ENCODE measurements at places on chromosomes 16 and 17. TPM values are rescaled to one million over a fixed set of nuclear protein-coding genes. Genes with fewer than 3 reads are reported as not detected.

SRL gene
- 10.1 TPM for total RNA-seq

COPZ2 gene
- 34.4 TPM for total RNA-seq

ITGB4 gene
- 51.8 TPM for total RNA-seq

SPATA22 gene
- not detected for total RNA-seq

- H3K36me3 ChIP-seq, result no peaks in the 10 kb centered on the region
- H3K4me1 ChIP-seq, result no peaks in the 10 kb centered on the region
- no peak for DNase-seq
- no peak overlapping the region for H3K27ac ChIP-seq
- peaks cover 5% of the 10 kb centered on the region for H3K27me3 ChIP-seq
- H3K4me3 ChIP-seq, result no peak overlapping the region
Measured at GRCh38 chr17:77058016-77058415, 82.8 kb upstream of the SEC14L1 start.

NTN3 gene
- 1.3 TPM for total RNA-seq

DNA sequence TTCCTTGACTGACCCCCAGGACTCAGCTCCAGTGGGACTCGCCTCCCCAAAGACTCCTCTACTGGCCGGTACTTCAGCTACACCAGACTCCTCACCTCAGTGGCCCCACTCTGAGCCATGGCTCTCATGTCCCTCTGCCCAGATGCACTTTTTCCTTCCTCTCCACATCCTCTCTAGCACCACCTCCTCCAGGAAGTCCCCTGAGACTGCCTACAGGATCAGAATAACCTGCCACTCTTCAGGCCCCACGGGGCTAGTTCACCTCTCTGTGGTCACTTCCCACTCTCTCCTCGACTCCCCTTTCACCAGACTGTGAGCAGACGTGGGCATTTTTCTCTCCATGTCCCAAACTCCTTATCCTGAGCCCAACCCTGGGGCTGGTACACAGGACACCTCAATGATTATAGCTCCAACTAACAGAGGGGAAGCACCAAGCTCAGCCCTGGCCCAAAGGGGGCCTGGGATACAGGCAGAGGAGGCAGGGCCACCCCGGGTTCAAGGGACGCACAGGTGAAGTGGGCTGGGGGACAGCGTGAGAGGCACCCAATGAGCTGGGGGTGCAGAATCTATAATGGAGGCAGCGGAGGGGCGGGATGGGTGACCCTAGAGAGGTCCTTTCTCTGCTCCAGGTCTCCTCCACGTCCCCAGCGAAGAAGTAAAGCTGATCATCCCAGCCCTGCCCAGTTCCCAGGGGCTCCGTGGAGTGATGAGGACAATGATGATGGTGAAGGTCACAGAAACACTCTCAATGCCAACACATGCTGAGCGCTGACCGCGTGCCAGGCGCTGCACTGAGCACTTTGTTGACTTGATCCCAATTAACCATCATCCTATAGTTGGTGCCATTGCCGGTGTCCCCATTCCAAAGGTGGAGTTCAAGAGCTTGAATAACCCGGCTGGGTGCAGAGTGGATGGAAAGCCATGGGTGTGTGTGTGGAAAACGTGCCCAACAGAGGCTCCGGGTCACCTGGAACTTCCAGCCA, 3.9 kb downstream of the TRPV3 start:
- no peak overlapping the region for H3K27ac ChIP-seq
- no peak for DNase-seq
- no peak overlapping the region for H3K4me3 ChIP-seq
- H3K27me3 ChIP-seq, result no peaks in the 10 kb centered on the region
- H3K4me1 ChIP-seq, result no peaks in the 10 kb centered on the region
- no peaks in the 10 kb centered on the region for H3K36me3 ChIP-seq

PRR15L gene
- not detected for total RNA-seq

- H3K27ac ChIP-seq, result no peak overlapping the region
- DNase-seq, result no peak
- H3K4me3 ChIP-seq, result no peak overlapping the region
- H3K36me3 ChIP-seq, result no peaks in the 10 kb centered on the region
- no peaks in the 10 kb centered on the region for H3K4me1 ChIP-seq
Measured at GRCh38 chr17:29855686-29856085, 74.3 kb downstream of the SSH2 start.

DNA sequence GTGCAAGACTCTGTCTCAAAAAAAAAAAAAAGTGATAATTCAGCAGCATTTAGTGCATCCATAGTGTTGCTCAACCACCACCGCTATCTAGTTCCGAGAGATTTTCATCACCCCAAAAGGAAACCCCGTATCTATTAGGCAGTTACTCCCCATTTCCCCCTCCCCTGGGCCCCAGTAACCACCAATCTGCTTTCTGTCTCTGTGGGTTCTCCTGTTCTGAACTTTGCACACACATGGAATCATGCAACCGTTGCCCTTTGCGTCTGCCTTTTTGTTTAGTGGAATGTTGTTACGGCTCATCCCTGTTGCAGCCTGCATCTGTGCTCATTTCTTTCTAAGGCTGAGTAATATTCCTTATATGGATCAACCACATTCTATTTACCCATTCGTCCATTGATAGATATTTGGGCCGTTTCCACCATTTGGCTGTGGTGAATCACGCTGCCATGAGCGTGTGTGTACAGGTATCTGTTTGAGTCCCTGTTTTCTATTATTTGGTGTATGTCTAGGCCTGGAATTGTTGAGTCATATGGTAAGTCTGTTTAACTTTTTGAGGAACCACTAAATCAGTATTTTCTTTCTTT, 8.7 kb upstream of the SYNGR2 start:
- no peak for DNase-seq
- no peak overlapping the region for H3K27ac ChIP-seq
- no peaks in the 10 kb centered on the region for H3K4me1 ChIP-seq
- H3K36me3 ChIP-seq, result no peaks in the 10 kb centered on the region
- no peak overlapping the region for H3K4me3 ChIP-seq

DNA sequence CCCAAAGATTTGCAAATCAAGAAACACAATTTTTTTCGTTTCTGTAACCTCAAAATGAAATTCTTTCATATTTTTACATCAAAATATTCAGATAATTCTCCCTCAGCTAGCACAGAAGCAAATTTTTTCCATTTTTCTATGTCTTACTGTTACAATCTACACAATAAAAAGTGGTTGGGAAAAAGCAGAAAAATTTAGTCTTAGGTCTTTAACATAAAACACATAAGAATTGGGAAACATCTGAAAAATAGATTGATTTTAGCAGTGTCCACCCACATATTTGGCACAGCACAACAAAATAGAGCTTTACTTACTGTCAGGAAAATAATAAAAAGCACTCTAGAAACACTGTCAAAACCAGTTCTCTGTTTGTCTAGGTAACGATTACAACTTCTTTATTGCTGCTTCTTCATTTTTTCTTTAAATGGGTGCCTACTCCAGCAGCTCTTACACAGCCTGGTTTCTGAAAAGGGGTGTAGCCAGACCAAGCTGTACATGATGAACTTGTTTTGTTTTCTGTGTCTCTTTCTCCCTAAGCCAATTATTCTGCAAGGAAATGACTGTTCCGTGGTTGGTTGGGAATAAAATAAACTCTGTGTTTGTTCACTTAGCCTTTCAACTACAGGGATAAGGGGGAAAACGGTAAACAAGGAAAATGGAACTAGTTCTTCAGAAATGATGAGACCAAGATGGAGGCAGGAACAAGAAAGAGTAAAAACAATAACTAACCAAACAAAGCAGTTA, at the start of gene ABCA6:
ABCA6 (minus strand) TSS at position 465 of the 744 bp plus-strand sequence. CDS start 1,192 bp downstream, outside the sequence.
- peak within 1 kb of the TSS; percentile 8 for H3K4me3 ChIP-seq
- H3K4me1 ChIP-seq, result no peaks in the 10 kb centered on the region
- H3K36me3 ChIP-seq, result no peaks in the 10 kb centered on the region
- H3K27me3 ChIP-seq, result no peaks in the 10 kb centered on the region
- peak within 1 kb of the TSS; percentile 71 for H3K27ac ChIP-seq

DNA sequence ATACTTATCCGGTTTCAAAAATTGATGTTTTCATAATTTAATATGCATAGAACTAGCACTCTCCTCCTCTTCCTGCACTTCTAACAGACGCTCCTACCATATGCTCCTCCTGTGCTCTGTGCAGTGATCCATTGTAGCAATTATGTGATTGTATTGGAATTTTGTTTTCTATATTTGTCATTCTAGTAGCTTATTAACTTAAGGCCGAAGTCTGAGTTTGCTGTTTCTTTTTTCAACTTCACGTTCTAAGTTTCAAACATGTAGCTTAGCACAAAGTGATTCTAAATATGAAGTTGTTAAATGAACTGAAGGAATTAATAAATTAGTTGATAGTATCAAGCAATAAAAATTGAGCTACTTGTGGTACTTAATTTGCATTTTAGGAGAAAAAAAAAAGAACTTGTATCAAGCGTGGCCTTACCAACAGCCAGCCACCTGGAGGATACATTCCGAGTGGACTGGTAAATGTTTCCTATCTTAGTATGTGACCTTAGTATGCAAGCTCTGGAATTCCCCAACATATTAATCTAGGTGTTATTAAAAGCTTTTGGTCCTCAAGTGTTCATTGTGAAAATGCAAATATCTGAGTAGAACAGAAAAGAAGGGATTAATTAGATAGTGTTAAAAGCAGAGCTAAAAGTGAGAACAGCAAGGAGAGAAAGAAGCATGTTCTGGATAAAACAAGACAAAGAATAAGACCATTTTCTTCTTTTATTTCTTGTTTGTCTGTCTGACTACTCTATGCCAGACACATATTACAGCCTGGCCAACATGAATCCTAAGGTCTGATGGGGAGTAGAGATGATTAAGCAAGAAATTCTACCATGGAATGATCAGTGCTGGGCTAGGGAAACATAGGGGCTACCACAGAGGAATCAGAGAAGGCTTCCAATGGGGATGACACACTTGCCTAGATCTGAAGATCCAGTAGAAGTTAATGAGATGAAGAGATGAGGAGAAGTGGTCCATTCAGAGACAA, 290.4 kb upstream of the MON1B start:
- no peaks in the 10 kb centered on the region for H3K4me1 ChIP-seq
- no peak overlapping the region for H3K27ac ChIP-seq
- DNase-seq, result no peak
- no peaks in the 10 kb centered on the region for H3K27me3 ChIP-seq

DNA sequence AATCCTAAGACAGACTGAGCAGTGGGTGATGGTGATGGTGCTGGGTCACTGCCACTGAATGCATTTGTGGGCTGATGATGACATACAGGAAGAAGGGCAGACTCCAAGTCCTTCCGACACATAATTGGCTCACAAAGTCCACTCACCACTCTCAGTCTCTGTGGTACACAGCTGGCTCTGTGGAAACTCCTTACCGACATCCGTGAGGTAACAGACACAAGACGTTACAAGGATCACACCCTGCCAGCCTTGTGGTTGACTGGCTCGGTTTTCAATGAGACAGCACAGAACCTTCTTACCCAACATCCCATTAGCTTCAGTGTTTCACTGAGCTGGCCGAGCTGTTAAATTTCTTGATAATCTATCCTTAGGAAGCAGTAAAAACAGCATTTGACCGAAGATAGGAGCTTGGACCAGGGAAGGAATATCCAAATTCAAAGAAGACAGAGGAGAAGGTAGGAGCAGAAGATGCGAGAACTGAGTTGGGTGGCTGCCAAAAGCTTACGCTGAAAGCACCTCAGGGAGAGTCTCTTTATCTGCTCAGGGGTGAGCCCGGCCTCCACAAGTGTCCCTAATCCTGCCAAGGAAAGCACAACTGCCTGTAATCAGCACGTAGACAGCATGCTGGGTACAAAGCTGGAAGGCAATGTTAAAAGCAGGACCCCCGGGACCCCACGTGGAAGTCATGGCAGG, 5.5 kb upstream of the MXRA7 start:
- DNase-seq, result peak; percentile 15
- peak overlapping the region; percentile 17 for H3K27ac ChIP-seq
- no peaks in the 10 kb centered on the region for H3K36me3 ChIP-seq

GRCh38 chr17:73814075-73814474, 169.8 kb upstream of the SDK2 start:
- no peak for DNase-seq
- H3K27ac ChIP-seq, result no peak overlapping the region
- H3K36me3 ChIP-seq, result no peaks in the 10 kb centered on the region
- H3K27me3 ChIP-seq, result no peaks in the 10 kb centered on the region

SKAP1 gene
- not detected for total RNA-seq

DNA sequence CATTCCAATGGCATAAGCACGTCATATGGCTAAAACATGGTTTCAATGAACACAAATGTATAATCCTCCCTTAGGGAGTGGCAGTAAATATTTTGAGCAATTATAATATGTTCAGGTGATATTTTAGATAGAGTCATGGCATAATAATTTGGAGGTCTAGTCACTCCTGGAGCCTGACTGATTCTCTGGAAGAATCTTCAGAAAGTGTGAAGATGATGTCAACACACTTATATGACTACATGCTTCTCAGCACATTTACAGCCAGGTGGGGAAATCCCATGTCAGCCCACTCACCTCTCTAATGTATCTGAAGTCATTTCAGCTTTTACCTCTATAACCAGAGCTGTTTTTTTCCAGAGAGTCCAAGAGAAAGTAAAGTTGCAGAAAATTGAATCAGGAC, 474.8 kb downstream of the SHISA9 start:
- H3K27me3 ChIP-seq, result no peaks in the 10 kb centered on the region
- no peak overlapping the region for H3K4me3 ChIP-seq
- H3K4me1 ChIP-seq, result no peaks in the 10 kb centered on the region
- no peak overlapping the region for H3K27ac ChIP-seq
- no peaks in the 10 kb centered on the region for H3K36me3 ChIP-seq

CHP2 gene
- total RNA-seq, result not detected

PRSS8 gene
- not detected for total RNA-seq

DNA sequence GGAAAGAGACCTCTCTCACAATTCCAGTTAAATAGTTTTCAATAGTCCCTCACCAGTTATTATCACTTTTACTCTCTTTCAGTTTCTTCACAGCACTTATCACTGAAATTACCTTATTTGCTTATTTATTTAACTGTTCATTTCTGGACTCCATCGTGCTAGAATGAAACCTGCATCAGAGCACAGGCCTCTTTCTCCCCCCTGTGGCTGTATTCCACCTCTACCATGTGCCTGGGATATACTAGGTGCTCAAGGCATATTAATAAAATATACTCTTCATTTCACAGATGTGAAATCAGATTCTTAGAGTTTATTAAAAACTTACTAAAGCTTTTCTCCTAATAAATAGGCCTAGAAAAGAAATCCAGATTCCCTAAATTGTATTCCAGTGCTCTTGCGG, 308.9 kb upstream of the MON1B start:
- no peaks in the 10 kb centered on the region for H3K27me3 ChIP-seq
- DNase-seq, result no peak
- no peak overlapping the region for H3K27ac ChIP-seq
- no peak overlapping the region for H3K4me3 ChIP-seq
- no peaks in the 10 kb centered on the region for H3K4me1 ChIP-seq
- no peaks in the 10 kb centered on the region for H3K36me3 ChIP-seq

- DNase-seq, result no peak
- H3K36me3 ChIP-seq, result no peaks in the 10 kb centered on the region
- no peaks in the 10 kb centered on the region for H3K27me3 ChIP-seq
- no peaks in the 10 kb centered on the region for H3K4me1 ChIP-seq
- no peak overlapping the region for H3K4me3 ChIP-seq
- H3K27ac ChIP-seq, result no peak overlapping the region
Measured at GRCh38 chr17:38324141-38324697, 19.5 kb downstream of the GPR179 start.

- H3K4me3 ChIP-seq, result no peak overlapping the region
- no peak for DNase-seq
- no peaks in the 10 kb centered on the region for H3K36me3 ChIP-seq
- no peaks in the 10 kb centered on the region for H3K4me1 ChIP-seq
Measured at GRCh38 chr17:32882734-32883133, 5.8 kb upstream of the MYO1D start.

- H3K4me3 ChIP-seq, result no peak overlapping the region
- no peak for DNase-seq
- H3K27ac ChIP-seq, result no peak overlapping the region
- H3K36me3 ChIP-seq, result no peaks in the 10 kb centered on the region
Measured at GRCh38 chr17:36989173-36989572, 40.4 kb downstream of the AATF start.

- H3K27ac ChIP-seq, result no peak overlapping the region
- no peaks in the 10 kb centered on the region for H3K4me1 ChIP-seq
- no peaks in the 10 kb centered on the region for H3K36me3 ChIP-seq
- H3K4me3 ChIP-seq, result no peak overlapping the region
- H3K27me3 ChIP-seq, result no peaks in the 10 kb centered on the region
Measured at GRCh38 chr17:34176440-34176839, 78.6 kb upstream of the CCL2 start.

CNTD1 gene
- 1.2 TPM for total RNA-seq
